ENCODE measurements at places on chromosomes 5 and 9.
A peak's percentile ranks its signal among the peaks of the same experiment; 100 is the strongest.

- DNase-seq, result peak; percentile 60
Measured at GRCh38 chr9:95007226-95007869, 280.8 kb downstream of the AOPEP start.

GRCh38 chr5:126877602-126878001 is 100.7 kb downstream of the LMNB1 start:
- DNase-seq, result no peak

DNA sequence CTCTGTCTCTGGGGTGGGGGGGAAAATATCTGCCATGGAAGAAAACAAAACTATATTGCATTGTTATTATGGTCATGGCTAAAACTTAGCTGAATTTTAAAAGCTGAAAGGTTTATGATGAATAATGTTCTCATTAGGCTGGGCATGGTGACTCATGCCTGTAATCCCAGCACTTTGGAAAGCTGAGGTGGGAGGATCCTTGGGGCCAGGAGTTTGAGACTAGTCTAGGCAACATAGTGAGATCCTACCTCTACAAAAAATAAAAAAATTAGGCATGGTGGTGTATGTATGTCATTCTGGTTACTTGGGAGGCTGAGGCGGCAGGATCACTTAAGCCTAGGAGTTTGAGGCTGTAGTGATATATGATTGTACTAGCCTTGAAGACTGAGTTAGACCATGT is 44.5 kb downstream of the IPO11 start:
- no peak for DNase-seq

DNA sequence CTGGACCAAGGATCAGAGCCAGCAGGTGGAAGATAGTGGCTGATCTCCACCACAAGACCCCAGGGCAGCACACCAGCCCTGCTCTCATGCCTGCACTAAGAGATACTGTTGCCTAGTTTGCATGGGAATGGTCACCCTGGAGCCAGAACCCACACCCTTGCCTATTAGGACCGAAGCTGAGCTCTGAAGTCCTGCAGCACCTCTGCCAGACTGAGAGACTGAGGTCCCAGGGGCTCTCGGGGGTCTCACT is 11.3 kb downstream of the ACSL6 start:
- DNase-seq, result no peak

GRCh38 chr5:485113-485945 is 38.9 kb downstream of the SLC9A3 start:
- no peak for DNase-seq

Data from dermis blood vessel endothelial cell (primary cell).